Ecto neural progenitor cell (in vitro differentiated cells): ENCODE measurements at places on chromosomes 1 and 21.

DNA sequence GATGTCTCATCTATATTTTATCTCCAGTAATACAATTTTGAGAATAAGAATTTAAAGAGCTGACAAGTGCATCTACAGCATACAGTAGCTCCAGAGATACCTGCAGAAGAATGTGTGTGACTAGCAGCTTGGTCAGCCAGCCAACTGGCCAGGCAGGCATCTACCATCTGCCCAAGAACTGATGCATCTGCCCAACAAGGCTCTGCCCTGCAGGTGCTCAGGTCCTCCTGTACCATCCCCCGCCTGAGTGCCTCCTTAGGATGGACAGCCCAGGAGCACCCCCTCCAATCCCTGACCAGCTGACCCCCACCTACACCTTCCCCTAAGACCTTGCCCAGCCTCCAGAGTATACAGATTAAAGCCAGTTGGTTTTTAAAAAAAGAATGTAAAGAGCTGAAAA lies 30.3 kb downstream of the TMEM69 start:
- DNase-seq: no peak

DNA sequence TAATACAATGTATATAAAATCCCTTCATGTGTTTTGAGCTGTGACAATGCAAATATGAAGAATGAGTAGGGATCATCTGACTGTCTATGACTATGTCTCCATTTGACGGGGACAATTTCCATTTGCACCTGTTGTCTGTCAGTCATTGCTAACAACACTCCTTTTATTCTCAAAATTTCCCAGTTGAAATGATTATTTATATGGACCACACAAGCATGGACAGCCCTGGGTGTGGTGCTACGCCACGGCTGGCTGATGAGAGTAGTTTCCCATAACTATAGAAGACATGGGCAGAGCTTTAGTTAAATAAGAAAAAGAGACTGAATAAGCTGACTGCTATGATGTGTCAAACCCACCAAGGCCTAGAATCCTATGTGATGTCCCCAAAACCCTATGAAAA lies 135.8 kb downstream of the MAP3K21 start:
- no peak for DNase-seq

GRCh38 chr1:44632598-44632997 lies 41.7 kb downstream of the TMEM53 start:
- DNase-seq: no peak

- no peak for DNase-seq
These were observed 2.7 kb upstream of the FALEC start for GRCh38 chr1:150512846-150513245.

GRCh38 chr1:167714098-167714438 lies 7.7 kb upstream of the MPZL1 start:
- no peak for DNase-seq

- DNase-seq: no peak
These were observed 37.8 kb upstream of the C8B start for GRCh38 chr1:57003398-57004139.

- no peak for DNase-seq
These were observed 2.5 kb upstream of the F3 start for GRCh38 chr1:94543893-94544635.

DNA sequence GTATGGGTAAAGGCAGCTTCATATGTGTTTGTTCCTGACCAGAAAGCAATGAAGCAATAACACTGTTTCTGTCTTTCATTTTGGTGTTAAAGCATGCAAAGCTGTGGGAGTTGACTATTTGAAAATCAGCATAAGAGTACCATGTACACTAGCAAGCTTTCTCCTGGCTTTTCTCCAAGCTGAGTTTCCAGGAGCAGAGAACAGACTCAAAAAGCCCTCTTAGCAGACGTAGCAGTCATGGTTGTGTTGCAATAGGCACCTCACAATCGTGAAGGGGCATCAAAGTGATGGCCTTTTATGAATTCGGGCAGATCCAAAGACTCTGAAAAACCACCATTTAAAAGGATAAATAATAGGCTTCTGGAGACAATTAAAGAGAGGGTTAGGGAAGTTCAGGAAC lies 159.7 kb downstream of the PTGER3 start:
- no peak for DNase-seq

- no peak for DNase-seq
These were observed 16.1 kb downstream of the AKR1A1 start for GRCh38 chr1:45566722-45567121.

GRCh38 chr1:169484101-169484500 lies 1.6 kb downstream of the SLC19A2 start:
- no peak for DNase-seq
